ENCODE measurements at places on chromosomes 7 and 10.

- DNase-seq: no peak
Observed at GRCh38 chr10:67926951-67927350, 42.5 kb downstream of the SIRT1 start.

- DNase-seq: no peak
Observed at GRCh38 chr7:105851064-105851463, 25.3 kb downstream of the ATXN7L1 start.

DNA sequence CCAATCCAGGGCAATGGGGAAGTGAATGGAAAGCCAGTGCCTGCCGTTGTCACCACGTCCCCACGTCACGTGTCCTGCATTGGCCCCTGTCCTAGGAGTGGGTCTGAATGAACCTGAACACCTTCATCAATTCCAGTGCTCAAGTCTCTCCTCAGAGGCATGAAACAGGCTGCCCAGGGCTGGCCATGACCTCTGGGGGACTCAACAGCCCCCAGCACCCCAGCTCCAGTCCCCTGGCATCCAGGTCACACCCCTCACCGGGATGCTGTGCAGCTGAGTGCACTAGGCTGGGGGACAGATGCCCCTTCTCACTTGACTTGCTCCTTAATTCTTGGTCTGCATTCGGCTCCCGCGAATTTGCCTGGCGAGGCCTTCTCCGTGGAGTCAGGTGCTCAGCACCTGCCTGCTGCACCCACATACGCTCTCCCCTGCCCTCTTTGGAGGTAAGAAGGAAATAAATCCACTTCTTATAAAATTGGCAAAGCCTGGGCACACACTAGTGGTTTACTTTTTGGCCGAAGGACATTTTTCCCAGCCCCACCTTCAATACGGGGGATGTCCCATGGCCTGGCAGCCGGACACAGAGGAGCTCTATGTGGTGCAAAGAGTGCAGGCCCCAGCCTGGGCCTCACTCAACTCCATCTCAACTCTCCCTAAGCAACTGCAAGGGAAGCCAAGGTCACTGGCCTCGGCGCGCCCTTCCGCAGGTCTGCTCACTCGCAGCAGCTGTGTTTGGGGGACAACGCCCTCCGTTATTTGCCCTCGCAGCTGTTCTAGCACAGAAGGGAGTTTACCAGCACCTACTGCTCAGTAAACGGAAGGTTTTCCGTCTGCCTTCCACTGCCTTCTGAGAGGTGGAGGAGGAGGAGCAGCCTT, 77.6 kb upstream of the SHH start:
- no peak for DNase-seq

DNA sequence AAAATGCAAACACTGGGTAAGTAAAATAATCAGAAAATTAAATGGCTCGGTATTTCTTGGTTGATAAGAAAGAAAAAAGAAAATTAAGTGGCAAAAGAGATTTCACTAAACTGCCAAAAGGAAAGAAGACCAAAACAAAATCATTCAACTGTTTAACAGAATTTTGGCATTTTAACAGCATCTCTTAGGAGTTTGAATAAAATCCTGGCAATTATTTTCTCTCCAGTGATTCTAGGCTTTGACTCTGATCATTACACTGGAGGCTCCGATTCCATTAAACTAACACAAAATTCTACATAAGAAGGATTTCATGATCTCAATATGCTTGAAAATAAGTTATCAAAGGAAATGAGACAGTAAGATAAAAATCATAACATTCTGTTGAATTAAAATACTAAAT, 62.3 kb downstream of the ARHGAP21 start:
- DNase-seq: no peak

GRCh38 chr10:14438576-14438975, 107.9 kb upstream of the FRMD4A start:
- DNase-seq: no peak
